ENCODE measurements at places on chromosomes 4 and X. TPM values are rescaled to one million over a fixed set of nuclear protein-coding genes. Genes with fewer than 3 reads are reported as not detected.

GRCh38 chrX:105018865-105019264 is 201.6 kb downstream of the TEX13A start:
- DNase-seq, result no peak

DNA sequence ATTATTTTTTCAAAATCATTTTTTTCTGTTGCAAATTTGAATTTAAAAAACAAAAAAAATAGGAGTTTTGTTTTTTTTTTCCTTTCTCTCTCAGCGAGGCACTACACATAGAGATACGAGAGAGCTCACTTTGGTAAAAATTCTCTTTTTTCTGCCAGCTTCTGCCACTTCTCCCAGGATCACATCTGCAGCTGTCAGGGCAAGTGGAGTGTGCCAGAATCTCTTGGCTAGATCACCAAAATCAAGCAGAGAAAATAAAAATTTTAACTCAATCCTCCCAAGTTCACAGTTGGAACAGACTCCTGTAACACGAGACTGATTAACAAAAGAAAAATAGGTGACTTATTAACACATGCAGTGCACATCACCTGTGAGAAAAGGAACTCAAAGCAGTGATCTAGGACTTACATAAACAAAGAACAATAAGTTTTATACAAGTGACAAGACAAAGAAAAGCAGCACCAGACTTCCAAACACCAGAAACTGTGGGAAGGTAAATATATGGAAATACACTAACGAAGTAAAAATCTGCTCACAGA is 213.2 kb upstream of the ZFP42 start:
- no peak for DNase-seq

BST1 gene
- total RNA-seq, result 11.4 TPM

DNA sequence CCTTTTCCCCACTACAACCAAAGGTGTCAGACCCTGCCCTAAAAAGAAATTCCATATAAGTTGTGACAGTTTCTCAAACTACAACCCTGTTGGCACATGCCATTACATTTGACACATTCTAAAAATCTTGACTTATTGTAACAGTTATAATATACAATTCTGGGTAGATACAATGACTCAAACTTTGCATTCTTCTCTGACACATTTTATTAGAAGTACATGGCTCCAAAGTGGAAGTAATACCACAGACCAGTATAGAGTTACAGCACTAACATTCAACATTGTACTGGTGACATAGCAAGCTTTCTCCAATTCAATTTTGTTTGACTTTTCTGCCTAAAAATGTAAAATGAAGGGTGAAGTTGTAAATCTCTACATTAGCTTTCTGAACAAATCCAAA is 196.6 kb upstream of the ETNPPL start:
- DNase-seq, result no peak

GRCh38 chr4:85866508-85866907 is 391.6 kb downstream of the ARHGAP24 start:
- no peak for DNase-seq

DNA sequence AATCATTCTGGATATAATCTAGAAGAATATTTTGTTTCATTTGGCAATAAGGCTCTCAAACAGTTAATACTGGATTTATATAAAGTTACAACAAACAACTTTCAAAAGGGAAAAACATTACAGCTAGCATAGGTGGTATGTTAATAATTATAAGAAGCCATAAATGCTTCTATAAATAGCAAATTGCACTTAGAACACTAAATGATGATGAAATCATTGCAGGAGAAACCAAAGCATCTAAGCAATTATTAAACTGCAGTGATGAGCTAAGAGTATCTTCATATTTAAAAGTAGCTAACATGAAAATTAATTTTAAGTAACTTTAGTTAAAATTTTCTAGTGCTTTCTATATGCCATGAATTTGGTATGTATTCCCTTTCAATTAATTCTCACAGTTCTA is 189.5 kb downstream of the CENPC start:
- DNase-seq, result no peak

- DNase-seq, result no peak
Observed at GRCh38 chr4:80127870-80128419, 54.9 kb upstream of the ANTXR2 start.

- no peak for DNase-seq
Observed at GRCh38 chr4:71259280-71259679, 79.5 kb upstream of the SLC4A4 start.

DNA sequence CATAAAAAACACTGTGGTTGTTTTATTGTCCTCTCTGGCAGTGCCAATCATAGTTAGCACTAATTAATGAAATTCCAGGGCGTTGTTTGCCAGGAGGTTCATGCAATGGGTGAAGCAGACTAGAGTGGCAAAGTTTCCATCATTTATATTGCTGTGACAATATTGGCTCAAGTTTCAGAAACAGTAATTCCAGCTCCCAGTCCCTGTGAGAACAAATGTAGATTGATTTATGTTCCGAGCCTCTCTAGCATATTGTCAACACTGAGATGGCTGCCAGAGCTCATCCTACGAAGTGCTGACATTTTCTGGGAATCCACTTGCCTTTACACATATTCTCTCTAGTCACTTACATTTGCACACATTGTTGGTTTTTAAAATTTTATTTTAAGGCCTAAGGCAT is 440.0 kb upstream of the IGFBP7 start:
- DNase-seq, result no peak

GAGE12F gene
- not detected for total RNA-seq

DNA sequence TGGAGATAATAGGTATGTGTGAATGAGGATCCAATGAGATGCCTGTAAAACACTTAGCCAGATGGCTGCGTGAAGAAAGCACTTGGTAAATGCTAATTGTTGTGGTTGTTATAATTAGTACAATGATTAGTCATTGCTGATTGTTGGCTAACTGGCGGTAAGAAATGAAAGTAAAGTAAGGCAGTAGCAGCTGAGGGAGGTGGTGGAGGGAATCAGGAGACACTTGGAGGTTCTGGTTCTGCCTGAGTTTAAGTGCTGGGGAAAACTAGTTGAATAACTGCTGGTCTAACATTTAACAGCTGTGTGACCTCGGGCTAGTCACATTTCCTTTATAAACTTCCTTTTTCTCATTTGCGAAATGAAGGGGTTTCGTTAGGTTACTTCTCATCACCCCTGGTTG is 30.9 kb downstream of the CD38 start:
- DNase-seq, result no peak
